Hepatic stellate cell (primary cell): ENCODE measurements at places on chromosomes 13 and 19.

DNA sequence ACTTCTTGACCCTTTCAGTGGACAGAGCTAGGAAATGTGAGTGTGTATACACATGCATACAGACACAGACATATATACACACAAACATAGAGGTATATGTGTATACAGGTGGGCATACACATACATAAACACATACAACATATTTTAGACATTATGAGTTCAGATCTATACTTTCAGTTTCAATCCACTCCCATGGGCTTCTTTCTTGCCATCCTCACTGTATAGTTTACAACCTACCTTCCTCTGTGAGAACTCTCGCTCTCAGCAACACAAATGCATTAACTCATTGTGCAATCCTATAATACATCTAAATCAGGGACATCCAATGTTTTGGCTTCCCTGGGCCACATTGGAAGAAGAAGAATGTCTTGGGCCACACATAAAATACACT lies 21.2 kb upstream of the SCEL start:
- no peak for DNase-seq

- DNase-seq = no peak
Measured at GRCh38 chr13:26646603-26647002, 89.1 kb downstream of the WASF3 start.

DNA sequence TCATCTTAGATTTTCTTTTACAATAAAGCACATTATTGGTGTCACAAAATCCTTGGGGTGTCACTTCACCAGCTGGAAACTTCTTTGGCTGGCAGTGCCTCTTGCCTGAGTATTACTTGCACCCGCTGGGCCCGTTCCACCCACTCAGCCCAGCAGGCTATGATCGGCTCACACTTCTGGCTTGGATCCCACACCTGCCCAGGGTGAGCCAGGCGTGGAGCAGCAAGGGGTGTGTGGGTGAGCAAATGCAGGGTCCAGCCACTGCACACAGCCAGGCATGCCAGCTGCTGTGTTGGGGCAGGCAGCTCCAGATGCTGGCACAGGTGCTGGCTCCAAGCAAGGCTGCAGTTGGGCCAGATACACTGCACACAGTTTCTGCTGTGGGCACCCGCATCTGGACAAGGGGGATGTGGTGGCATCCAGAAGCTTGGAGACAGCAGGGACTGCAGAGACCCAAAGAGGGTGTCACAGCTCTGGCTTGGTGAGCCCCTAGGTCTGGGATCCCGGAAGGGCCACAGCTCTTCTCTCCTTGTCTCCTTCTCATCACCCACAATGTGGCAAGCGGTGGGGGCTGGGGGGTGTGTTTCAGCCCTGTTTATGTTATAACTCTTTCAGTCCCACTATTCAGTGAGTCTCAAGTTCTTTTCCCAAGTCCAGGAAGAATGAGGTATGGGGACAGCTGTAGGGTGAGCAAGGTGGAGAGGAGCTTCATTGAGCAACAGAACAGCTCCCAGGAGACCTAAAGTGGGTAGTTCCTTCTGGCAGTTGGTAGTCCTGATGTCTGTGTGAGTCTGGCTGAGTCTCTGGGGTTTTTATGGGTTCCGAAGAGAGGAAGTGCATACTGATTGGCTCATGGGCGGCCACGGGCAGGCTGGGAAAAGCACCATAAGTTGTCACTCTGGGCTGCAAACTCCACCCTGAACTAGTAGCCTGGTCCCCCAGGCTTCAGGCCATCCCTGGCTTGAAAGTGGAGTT lies 25.3 kb upstream of the TBC1D4 start:
- no peak for DNase-seq

GRCh38 chr13:41554626-41555386 lies 97.5 kb downstream of the RGCC start:
- no peak for DNase-seq

DNA sequence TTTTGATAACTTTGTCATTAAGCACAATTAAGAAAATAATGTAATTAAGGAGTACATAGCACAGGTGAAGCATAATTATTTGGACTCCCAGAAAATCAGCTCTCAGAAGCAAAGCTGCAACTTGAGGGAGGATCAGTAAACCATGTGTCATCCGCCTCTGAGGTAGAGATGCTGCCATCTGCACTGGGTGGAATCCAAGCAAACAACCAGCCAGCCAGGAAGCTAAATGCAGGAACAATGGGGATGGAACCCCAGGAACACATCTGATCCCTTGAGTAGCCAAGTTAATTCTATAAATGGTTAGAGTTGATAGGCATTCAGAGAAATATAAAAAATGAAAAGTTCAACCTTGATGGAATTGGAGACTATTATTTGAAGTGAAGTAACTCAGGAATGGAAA lies 520.2 kb downstream of the RFC3 start:
- DNase-seq = no peak
